ENCODE measurements at places on chromosomes 3 and 15.

GRCh38 chr15:80778964-80779657 lies at the start of gene CEMIP:
Gene CEMIP (plus strand): TSS chr15:80779370. CDS start chr15:80873880, 94,510 bp downstream.
- DNase-seq: peak; percentile 74
- H3K4me3 ChIP-seq: peak within 1 kb of the TSS; percentile 41
- H3K27ac ChIP-seq: no peak within 1 kb of the TSS
- no peaks in the 10 kb centered on the region for H3K36me3 ChIP-seq

DNA sequence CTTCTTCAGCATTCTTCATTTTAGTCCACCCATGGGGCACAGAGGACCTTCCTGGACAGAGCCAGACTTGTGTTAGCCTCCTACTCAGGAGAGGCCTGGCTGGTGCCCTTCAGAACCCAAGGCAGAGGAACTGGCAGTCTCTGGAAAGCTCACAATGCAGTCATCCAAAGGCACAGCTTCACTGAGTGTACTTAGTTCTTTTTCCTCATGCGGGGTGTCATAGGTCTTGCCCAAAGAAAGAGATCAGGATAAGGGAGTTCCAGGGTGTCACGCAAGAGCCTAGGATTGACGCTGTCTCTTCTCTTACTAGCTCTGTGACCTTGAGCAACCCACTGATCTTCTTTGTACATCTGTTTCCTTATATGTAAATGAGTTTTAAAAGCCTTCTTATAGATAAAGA lies 58.7 kb downstream of the CD200 start:
- no peak overlapping the region for H3K4me3 ChIP-seq
- no peaks in the 10 kb centered on the region for H3K27me3 ChIP-seq
- DNase-seq: no peak
- no peaks in the 10 kb centered on the region for H3K36me3 ChIP-seq
- peaks cover 8% of the 10 kb centered on the region for H3K4me1 ChIP-seq
- peak overlapping the region; percentile 14 for H3K27ac ChIP-seq

GRCh38 chr15:70056091-70056680 lies 41.5 kb downstream of the TLE3 start:
- no peaks in the 10 kb centered on the region for H3K27me3 ChIP-seq
- peak; percentile 23 for DNase-seq
- no peaks in the 10 kb centered on the region for H3K4me1 ChIP-seq
- no peak overlapping the region for H3K4me3 ChIP-seq
- no peaks in the 10 kb centered on the region for H3K36me3 ChIP-seq

- H3K27ac ChIP-seq: no peak overlapping the region
- no peaks in the 10 kb centered on the region for H3K36me3 ChIP-seq
- H3K4me1 ChIP-seq: no peaks in the 10 kb centered on the region
- no peaks in the 10 kb centered on the region for H3K27me3 ChIP-seq
- DNase-seq: no peak
- no peak overlapping the region for H3K4me3 ChIP-seq
Observed at GRCh38 chr3:152480282-152480953, 211.7 kb downstream of the MBNL1 start.

DNA sequence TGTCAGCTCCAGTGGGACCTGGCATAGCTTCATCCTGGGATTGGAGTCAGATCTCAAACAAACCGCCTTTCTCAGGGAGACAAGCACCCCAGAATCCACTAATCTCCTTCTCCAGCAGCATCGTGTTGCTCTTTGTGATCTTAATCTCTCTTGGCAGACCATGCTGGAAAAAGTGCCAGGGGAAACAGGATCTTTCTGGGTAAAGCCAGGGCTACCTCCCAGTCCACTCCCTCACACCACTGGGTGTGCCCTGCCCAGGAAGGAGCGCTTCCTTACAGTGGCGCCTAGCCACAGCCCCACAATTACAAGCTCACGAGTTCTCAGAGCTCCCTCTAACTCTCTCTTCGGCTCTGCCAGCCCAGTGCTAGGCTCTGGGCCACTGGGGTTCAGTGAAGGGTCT lies 32.2 kb downstream of the RPLP1 start:
- DNase-seq: no peak
- no peaks in the 10 kb centered on the region for H3K36me3 ChIP-seq

DNA sequence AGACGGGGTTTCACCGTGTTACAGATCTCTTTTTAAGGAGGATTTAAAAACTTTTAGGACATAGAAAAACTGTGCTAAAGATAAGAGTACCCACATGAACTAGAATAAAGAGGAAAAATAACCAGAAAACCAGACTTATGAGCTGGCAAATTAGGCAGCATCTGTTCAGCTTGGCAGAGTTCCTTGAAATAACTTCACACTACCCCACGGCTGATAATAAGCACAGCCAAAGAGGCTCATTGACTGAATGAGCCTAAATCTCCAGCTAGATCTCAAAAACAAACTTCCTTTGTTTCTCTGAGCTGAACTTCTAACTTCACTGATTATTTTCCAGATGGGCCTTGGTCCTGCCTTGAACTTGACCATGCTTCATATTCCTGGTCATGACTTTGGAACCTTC lies 26.7 kb upstream of the PIK3R4 start:
- no peaks in the 10 kb centered on the region for H3K4me1 ChIP-seq
- H3K27ac ChIP-seq: no peak overlapping the region
- no peak for DNase-seq
- H3K4me3 ChIP-seq: no peak overlapping the region
- no peaks in the 10 kb centered on the region for H3K36me3 ChIP-seq
- no peaks in the 10 kb centered on the region for H3K27me3 ChIP-seq

- no peaks in the 10 kb centered on the region for H3K27me3 ChIP-seq
- no peaks in the 10 kb centered on the region for H3K4me1 ChIP-seq
- H3K27ac ChIP-seq: no peak overlapping the region
- no peaks in the 10 kb centered on the region for H3K36me3 ChIP-seq
- DNase-seq: no peak
Observed at GRCh38 chr3:159850481-159850880, 138.2 kb upstream of the IL12A start.

DNA sequence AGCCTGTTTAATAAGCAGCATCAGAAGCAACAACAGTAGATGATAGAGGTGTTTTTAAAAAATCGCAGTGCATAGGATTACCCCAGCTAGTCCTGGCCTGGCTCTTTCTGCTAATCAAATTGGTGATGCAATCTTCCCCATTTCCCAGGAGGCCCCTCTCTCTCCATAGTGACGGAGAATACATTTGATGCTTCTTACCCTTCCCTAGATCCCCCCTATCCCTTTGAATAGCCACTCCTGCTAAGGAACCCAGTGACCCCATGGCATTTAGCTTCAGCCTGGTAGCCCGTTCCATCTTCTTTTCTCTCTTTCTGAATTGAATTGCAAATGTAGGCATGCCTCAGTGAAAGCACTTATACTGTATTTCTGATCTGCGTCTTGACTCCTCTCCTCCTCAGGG lies 223.6 kb upstream of the GAP43 start:
- no peak overlapping the region for H3K27ac ChIP-seq
- no peak for DNase-seq
- no peak overlapping the region for H3K4me3 ChIP-seq
- H3K4me1 ChIP-seq: peaks cover 5% of the 10 kb centered on the region
- H3K36me3 ChIP-seq: no peaks in the 10 kb centered on the region
- H3K27me3 ChIP-seq: no peaks in the 10 kb centered on the region

- H3K4me1 ChIP-seq: no peaks in the 10 kb centered on the region
- H3K27me3 ChIP-seq: no peaks in the 10 kb centered on the region
- DNase-seq: no peak
- no peak overlapping the region for H3K27ac ChIP-seq
- no peaks in the 10 kb centered on the region for H3K36me3 ChIP-seq
Observed at GRCh38 chr3:193148688-193149473, 92.1 kb upstream of the PLAAT1 start.

Measured in ovary (tissue), 10 donors.